Nucleus accumbens (tissue), 56 donors: ENCODE measurements at places on chromosomes 11 and 22.

DNA sequence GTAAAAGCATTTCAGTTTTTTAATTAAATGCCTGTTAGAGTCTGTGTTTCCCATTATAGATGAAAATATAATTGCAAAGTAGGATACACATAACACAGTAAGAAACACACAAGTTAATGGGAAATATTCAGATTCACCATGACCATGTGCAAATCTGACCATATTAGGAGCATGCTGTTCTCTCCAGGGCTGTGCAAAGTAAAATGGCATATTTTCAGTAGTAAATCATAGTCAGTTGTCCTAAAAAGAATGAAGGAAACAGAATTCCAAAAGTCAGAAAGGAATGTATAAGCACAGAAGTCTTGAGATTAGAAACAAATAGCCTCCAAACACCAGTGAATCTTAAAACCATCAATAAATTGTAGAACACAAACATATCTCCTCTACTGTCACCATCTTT, 44.4 kb downstream of the CNTN5 start:
- no peak for DNase-seq

DNA sequence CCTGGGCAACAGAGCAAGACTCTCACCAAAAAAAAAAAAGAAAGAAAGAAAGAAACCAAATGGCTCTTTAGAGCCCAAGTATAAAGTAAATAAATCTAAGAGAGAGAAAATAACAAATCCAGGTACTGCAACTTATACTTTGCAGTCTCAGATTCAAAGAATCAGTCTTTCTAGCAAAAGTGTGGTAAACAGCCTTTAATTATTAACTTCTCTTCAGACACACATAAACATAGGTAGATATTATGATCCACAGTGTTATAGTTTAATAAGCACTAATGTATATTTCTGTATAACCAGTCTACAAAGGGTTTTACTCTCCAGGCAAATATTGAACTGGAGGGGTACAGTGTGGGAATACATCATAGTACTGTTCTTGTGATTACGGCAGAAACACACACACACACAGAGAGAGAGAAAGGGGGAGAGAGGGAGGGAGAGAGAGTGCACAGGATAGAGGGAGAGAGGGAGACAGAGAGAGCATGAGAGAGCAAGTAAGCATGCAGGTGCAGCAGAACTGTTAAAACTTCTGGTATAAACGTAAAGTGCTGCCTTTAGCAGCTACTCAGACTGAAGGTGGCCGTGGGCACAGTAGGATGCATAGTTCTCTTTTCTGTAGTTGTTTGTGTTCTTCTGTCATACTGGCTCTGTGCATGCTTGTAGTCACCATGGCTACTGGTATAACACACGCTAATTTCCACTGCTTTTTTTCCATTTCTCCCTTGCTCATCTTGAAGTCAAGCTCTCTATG, 32.3 kb downstream of the MTMR2 start:
- no peak for DNase-seq

GRCh38 chr11:73404048-73404447, 27.8 kb downstream of the RELT start:
- peak; percentile 49 for DNase-seq

GRCh38 chr11:334264-334994, 13.8 kb upstream of the IFITM3 start:
- no peak for DNase-seq

DNA sequence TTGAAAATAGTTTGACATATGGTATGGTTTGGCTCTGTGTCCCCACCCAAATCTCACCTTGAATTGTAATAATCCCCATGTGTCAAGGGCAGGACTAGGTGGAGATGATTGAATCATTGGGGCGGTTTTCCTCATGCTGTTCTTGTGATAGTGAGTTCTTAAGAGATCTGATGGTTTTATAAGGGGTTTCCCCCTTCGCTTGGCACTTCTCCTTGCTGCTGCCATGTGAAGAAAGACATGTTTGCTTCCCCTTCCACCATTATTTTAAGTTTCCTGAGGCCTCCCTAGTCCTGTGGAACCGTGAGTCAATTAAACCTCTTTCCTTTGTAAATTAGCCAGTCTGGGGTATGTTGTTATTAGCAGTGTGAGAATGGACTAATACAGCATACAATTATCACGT, 7.7 kb downstream of the KCTD21 start:
- no peak for DNase-seq

GRCh38 chr11:47485107-47485506, 36.2 kb upstream of the RAPSN start:
- DNase-seq: no peak

GRCh38 chr11:34640050-34640923, 19.4 kb downstream of the EHF start:
- DNase-seq: no peak

- DNase-seq: no peak
Observed at GRCh38 chr11:66279092-66279734, 1.2 kb downstream of the CNIH2 start.

DNA sequence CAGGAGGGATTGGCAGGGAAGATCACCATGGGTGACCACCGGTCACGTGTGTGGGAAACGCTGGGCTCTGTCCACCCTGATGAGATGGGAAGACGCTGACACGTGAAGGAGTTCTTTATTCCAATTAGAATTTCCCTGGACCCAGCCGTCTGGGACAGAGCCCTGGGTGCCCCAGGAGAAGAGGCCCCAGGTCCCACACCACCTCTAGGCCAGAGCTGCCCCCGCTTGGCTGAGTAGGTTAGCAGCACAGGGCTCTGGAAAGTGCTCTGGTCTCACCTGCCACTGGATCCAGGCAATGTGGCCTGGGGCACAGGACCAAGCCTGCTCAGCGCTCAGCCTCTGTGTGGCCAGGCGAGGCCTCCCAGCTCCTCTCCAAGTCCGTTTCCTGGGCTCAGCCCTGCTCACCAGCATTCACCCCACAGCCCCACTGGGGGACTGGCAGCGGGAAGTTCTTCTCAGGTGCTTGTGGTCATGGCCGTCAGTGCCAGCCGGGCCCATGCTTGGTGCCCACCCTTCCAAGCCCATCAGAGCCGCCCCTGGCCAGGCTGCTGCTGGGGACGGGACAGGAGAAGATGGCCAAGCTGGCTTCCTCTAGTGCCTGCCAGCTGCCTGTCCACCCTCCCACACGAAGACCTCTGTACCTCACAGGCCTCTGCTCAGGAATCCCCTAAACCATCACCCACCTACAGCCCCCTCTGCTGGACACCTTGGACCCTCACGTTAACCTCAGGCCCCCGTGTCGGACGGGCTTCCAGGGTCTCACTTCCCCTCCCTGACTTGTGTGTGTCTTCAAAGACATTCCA, 62.5 kb upstream of the FGF3 start:
- no peak for DNase-seq
